ENCODE measurements at places on chromosomes 5 and 9.

GRCh38 chr5:54872810-54873209, 112.6 kb downstream of the ESM1 start:
- no peak for DNase-seq

DNA sequence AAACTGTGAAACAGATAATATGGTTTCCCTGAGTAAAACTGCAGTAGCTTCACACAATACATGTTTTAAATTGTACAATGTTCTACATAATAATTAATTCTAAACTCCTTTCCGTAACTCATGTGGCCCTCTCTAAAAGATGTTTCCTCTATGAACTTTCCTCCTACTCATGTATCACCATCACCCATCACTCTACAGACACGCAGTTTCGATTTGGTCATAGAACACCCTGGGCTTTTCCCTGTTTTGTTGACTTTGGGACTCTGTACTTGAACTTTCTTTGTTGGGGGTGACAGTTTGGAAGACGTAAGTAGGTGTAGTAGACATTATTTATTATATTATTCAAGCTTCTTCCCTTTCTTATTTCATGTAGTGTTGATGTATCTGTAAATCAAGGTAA, 44.1 kb upstream of the GABRA6 start:
- no peak for DNase-seq

DNA sequence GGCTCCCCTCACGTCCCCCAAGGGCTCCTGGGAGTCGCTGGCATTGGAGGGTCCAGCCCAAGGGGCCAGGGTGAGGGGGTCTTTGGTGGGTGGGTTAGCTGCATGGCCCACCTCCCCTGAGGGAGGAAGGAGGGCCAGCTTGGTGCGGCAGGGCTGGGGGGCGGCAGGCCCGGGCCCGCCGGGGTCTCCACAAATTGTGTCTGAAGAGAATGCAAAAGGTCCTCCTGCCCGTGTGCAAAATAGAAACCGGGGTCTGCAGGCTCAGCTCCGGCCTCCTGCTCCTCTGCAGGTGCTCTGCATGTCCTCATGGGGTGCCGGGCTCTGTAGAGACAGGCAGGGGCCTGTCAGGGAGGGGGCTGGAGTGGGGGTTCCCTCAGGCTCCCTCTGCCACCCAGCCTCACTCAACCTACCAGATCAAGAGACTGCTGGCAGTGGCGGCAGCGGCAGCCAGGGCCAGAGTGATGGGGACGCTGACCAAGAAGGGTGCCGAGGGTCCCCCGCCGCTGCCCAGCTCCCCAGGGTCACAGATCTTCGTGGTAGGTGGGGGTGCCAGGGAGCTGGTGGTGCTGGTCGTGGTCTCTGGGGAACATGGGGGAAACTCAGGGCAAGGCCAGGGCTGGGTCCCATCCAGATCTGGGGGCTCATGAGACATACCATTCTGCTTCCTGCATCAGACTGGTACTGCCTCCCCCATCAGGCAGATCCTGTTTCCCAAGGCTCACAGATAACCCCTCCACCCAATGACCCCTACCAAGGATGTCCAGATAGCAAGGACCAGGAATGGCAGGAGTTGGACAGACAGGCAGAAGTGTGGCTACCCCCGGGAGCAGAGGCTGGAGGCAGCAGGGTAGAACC, 29.2 kb upstream of the ENHO start:
- DNase-seq, result peak; percentile 2

DNA sequence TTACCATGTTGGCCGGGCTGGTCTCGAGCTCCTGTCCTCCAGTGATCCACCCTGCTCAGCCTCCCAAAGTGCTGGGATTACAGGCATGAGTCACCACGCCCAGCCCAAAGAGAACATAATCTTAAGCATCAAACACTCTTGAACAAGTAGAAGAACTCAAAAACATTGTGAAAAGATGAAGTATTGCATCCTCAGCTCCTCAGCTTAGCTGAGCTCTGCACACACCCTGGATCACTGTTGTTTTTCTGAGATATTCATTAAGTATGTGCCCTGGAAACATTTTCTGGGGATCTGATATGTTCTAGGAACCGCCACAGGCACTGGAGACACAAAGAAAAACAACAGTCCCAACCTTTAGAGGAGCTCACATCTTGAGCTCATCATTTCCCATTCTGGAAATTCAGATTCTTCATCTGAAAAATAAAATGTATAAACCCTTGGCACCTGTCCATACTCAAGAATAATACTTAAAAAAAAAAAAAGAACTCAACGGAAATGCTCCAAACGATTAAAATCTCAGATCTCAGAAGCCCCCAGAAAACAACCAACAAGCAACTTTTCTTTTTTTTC, 62.2 kb upstream of the ZNF462 start:
- no peak for DNase-seq

- DNase-seq, result no peak
Observed at GRCh38 chr9:72564479-72565281, 43.3 kb downstream of the TMC1 start.

GRCh38 chr9:70477146-70477745, 62.8 kb upstream of the KLF9 start:
- DNase-seq, result no peak

GRCh38 chr5:82360022-82360421, 81.9 kb upstream of the RPS23 start:
- DNase-seq, result no peak

DNA sequence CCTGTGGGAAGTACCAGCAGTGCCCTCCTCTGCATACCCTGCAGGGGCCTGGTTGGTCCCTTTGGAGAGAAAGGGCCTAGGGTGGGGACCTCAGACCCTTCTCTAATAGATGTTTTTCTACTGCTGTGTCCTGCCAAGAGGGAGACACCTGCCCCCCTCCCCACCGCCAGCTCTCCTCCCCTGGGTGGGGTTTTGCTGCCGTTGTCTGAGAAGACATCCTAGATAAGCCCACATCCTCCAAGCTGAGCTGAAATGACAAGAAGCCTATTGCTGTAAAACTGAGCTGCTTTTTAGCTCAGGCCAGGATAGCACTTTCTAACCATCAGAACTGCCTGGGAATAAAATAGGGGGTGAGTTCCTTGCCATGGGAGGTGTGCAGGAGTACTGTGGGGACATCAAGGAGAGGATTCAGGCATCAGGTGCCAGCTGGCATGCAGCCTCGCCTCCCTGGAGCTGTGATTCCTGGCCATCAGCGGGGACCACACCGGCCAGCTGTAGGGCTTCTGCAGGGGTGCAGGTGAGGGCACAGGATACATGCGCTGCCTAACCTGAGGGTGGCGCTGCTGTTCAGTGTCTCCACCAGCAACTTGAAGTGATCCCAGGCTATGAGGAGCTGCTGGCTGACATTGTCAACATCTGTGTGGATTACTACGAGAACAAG, 37.9 kb downstream of the CYFIP2 start:
- peak; percentile 61 for DNase-seq

DNA sequence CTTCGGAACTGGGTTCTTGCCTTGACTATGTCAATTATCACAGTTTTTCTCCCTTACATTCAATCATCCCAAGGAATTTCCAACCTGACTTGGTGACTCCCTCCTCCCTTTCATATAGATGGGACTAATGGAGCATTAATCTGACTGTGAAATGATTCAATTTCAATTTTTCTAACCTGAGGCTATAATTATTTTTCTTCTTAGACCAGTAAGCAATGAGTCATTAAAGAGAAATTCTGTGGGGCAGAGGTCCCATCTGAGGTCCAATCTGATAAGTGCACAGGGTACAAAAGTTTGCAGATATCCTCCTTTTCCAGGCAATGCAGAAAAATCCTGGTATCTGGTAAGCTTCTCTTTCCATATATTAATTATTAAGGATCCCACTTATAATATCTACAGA, 18.9 kb downstream of the PDE4D start:
- DNase-seq, result no peak

- DNase-seq, result no peak
Observed at GRCh38 chr5:396531-396961, 46.4 kb upstream of the EXOC3 start.
